ENCODE measurements at places on chromosomes 6 and 20.

DNA sequence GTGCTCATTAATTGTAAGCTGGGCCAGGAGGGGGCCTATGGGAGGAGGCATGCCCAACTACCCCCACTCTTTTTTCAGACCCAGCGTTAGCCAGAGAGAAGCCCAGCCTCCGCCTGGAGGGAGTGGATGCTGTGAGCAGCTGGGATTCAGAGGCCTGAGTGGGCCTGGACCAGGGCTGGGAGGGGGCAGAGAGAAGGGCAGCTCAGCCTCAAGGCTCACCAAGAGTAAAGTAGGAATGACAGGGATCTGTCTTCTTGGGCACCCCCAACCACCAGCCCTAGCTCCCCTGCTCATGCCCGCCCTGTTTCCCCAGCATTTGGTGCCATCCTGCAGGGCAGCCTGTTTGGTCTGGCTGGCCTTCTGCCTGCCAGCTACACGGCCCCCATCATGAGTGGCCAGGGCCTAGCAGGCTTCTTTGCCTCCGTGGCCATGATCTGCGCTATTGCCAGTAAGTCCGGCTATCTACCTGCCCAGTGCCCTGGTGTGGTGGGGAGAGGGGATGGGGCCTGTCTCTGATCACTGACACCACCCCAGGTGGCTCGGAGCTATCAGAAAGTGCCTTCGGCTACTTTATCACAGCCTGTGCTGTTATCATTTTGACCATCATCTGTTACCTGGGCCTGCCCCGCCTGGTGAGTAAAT, 6.8 kb downstream of the SLC29A1 start:
- DNase-seq, result no peak

DNA sequence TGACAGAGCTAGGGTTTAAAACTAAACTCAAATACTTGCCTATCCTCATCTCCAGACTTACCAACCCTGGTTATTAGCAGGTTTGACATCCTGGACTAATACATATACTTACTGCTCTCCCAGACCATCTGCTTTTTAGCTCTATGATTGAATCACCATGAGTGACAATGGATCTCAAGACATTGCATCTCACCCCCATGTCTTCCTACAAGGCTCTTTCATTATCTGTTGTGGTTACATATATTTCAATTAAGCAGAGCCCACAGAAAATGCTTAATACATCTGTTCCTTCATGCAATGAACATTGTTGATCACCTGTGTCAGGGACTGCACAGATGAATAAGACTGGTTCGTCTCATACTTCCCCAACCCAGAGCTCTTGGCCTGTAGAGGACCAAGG, 19.4 kb downstream of the SAMD3 start:
- no peak for DNase-seq

GRCh38 chr6:33771146-33772081, 17.5 kb downstream of the LEMD2 start:
- DNase-seq, result no peak

DNA sequence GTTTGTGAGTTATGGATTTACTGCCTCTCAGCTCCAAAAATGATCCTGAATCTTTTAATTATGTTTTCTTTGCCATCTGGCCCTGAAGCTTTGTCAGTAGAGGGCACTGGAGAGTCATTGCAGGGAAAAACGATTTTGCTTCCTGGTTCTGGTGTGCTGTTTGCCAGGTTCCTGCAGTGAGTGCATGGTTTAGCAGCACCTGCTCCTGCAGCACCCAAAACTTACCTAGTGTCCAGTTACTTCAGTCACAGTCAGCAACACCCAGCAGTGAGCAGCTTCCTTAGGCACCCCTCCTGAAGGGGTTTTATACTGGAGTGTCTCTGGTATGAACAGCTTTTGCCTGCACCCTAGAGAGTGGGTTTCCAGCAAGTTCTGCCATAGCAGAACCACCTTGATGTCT, 6.0 kb upstream of the TRIM26 start:
- peak; percentile 6 for DNase-seq

GRCh38 chr6:150598858-150599198, 857 bp upstream of the PLEKHG1 start:
- DNase-seq, result no peak

GRCh38 chr20:5675103-5676091, 74.8 kb upstream of the SHLD1 start:
- DNase-seq, result no peak

GRCh38 chr6:35016502-35017321, 124.4 kb downstream of the TCP11 start:
- DNase-seq, result no peak

- no peak for DNase-seq
Measured at GRCh38 chr20:24981790-24982189, 10.8 kb downstream of the APMAP start.

DNA sequence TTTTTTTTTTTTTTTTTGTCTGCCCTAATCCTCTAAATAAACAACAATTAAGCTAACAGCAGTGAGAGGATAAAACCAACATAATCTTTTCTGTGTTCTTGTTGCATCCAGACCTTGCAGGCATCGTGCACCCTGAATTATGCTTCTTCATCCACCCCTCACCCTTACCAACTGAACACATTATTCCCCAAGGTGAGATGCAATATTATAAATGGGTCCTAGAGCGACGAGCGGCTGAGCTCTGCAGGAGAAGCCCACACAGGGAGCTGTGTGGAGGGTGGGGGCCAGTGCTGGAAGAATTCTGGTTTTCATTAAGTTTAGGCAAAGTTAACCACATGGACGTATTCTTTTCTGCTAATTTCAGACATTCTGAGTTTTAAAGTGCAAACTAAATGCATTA, 32.2 kb upstream of the NXT1 start:
- no peak for DNase-seq
